Brain (organoid and tissue), 16 donors: ENCODE measurements at places on chromosomes 12 and 14.

DNA sequence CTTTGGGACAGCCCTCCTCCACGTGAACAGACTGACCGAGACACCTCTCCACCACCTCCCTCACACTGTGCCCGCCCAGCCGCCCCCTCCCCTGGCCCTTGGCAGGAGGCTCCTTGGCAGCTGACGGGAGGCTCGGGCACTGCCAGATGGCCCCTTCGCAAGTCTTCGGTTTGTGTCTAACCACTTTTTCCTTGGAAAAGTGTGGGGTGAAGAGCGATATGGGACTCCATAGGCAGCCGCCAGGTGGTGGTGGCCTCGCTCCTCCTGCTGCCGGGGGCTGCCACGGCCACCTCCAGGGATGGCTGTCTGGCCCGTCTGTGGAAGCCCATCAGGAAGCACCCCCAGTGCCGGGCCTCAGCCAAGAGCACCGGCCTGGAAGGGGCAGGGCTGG lies 58.7 kb downstream of the LRCOL1 start:
- peak; percentile 70 for DNase-seq

- no peak for DNase-seq
Observed at GRCh38 chr14:35353409-35354172, 51.0 kb downstream of the NFKBIA start.

DNA sequence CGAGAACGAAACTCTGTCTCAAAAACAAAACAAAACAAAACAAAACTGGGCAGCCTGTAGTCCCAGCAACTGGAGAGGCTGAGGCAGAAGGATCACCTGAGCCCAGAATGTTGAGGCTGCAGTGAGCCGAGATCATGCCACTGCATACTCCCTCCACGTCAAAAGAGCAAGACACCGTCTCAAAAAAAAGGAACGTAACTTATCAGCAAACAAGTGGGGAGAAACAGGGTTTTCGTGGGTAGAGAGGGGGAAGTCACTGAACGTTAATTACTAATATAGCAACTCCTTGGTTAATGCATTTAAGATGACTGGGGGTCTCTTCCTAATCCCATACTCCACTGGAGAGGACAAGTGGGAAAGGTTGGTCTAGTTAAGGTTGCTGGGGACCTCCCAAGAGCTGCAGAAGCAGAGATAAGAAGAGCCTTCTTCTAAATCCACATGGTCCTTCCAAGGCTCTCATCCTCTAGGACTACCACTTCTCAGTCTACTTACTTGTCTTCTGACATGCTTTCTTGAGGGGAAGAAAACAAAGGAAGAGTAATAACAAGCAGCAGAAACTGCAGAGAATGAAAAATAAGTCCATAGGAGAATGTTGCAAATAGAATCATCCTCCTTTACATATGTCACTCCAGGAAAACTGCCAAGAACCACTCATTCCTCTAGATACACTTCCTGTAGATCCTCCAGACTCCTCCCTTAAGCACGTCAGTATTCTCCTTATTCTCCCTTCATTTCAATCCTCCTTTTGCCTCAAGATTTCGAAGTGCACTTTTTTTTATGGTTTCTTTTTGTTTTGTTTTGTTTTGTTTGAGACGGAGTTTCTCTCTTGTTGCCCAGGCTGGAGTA lies 5.8 kb downstream of the NUMB start:
- no peak for DNase-seq

DNA sequence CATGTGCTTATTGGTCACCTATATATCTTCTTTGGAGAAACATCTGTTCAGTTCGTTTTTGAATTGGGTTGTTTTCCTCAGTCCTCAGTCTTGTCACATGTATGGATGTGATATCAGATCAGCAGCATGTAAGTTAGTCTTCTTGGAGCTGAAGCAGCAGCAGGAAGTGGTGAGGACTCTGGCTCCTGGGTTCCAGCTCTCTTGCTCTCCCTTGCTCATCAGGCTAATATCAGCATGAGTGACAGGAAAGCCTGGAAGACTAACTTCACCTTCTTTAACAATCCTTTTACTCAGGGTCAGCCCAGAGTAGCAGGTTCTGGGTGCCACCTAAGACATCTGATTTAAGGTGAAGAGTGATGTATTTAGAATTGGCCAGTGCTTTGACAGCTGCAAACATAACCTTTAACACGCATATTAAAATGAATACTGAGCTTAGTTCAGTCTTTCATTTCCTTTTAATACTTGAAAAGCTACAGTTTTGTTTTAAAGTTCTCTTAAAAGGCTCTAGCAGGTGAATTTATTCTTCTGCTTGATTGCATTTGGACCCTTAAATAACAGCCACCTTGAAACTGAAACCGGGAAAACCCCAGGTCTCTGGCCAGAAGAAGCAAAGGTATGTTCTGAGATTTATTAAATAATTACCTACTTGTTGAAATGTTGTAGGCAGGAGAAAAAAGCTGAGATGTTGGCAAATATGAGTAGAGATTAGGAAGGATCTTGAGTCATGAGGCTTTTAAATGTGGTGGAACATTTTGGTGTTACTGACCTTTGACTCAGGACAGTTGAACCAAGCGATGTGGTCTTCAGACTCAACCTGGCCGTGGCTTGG lies 54.3 kb downstream of the DRAM1 start:
- DNase-seq, result no peak

GRCh38 chr14:47390831-47391504 lies 284.4 kb downstream of the MDGA2 start:
- no peak for DNase-seq

GRCh38 chr12:88081247-88081646 lies 52.0 kb upstream of the C12orf50 start:
- no peak for DNase-seq

- DNase-seq, result no peak
Observed at GRCh38 chr12:32836710-32837109, 59.9 kb downstream of the PKP2 start.

DNA sequence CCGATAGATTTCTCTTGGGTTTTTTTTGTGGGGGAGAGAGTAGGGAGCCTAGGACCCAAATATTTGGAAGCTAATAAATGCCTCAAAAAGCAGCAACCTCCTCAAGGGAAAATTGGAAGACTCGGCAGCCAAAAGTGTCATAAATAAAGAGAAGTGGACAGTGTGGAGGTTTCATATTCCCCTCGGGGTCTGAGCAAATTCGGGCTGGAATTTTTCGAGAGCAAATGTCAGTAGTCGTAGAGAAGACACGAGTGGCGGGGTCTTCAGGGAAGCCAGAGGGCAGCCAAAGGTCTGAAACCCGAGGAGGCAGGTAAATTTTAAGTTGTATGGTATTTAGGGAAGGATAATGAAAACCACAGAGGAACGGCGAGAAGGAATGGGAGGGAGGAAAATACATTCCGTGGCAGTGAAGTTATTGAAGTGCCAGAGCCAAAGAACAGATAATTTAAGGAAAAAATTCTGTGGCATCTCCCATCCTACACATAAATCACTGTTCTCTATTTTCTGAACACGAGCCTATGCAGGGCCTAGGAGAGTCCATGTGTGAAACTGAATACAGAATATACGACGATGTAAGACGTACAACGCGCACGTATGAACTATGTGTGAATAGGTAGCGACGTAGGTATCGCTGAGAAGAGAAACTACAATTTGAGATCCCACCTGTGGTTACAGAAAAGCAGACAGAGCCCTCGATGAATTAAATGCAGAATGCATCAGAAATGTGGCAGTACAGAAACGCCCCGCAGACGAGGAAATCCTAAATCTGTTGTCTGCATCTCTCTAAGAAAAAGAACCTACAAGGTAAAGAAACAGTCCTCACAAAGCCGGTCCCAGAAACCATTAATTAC lies 12.9 kb downstream of the BCL11B start:
- DNase-seq, result no peak

DNA sequence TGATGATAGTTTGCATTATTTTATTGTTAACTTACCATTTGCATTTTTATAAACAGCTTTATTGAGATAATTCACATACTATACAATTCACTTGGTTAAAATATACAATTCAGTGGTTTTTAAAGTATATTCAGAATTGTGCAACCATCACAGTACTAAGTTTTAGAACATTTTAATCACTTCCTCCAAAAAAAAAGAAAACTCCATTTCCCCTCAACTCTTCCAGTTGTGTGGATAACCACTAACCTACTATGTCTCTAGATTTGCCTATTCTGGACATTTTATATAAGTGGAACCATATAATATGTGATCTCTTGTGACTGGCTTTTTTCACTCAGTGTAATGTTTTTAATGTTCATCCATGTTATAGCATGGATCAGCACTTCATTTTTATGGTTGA lies 41.3 kb downstream of the WNK1 start:
- DNase-seq, result no peak

DNA sequence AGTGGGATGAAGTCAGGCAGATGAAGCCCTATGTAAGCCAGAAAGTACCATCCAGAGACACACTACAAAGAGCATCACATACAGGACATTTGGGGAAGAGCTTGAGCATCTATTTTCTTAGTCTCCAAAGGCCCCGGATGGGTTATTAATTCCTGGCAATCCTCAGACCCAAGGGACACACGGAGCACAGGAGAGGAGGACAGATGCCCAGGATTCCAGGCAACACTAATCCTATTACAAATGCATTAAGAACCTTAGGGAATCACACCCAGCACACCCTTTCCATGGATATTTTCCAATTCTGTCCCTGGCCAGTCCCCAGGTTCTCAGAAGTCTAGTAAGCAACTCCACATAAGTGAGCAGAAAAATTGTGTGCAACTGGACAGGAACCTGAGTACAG lies 65.9 kb downstream of the CMKLR1 start:
- DNase-seq, result no peak

DNA sequence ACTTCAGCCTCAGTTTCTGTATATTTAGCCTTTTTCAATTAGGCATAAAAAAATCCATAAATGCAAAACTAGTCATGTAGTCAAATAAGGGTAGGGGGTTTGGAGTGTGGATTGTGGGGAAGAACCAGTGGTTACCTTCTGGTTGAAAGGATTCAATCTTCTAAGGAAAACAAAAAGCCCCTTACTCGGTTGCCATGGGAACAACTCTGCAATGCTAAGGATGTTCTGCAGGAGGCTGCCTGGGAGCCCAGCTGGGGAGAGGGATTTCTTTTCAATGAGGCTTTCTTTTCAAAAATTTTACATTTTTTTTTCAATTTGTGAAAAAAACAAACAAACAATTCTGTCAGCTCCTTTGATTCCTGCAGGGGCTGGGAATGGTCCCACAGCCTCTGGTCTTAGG lies 67.2 kb downstream of the SLC8A3 start:
- peak; percentile 81 for DNase-seq

GRCh38 chr12:43655586-43655985 lies 103.0 kb downstream of the PUS7L start:
- DNase-seq, result no peak

- peak; percentile 22 for DNase-seq
Observed at GRCh38 chr14:34275078-34275477, 187.0 kb downstream of the SPTSSA start.

DNA sequence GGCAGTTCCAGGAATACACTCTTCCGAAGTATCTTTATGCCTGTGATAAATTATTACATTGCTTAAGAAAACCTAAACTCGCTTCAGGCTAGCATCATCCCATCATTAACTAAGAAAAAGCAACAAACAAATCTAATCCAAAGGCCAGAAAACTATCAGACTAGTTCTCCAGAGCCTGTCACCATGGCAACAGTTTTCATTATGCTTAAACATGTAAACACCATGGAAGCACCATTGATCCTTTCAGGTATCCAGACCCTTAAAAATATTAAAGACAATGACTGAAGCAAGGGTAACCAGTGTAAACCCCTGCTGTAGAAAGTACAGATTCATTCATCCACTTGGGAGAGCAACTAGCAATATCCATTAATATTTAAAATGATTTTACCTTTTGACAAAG lies 9.8 kb downstream of the DAD1 start:
- DNase-seq, result peak; percentile 20

DNA sequence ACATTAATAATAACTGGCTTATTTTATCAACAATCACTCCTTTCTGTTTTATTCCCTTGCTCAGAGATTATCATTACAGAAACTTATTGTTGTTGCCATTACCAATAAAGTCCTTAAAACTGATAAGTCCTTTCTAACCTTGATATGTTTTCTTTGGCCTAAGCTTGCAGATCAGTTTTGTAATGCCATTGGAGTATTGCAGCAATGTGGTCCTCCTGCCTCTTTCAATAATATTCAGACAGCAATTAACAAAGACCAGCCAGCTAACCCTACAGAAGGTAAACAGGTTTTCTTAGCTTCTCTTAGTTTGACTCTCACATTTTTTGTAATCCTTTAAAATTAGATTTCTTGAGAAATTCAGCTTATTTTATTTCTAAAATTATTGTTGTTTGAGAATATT lies 3.9 kb downstream of the MED21 start:
- DNase-seq, result no peak

DNA sequence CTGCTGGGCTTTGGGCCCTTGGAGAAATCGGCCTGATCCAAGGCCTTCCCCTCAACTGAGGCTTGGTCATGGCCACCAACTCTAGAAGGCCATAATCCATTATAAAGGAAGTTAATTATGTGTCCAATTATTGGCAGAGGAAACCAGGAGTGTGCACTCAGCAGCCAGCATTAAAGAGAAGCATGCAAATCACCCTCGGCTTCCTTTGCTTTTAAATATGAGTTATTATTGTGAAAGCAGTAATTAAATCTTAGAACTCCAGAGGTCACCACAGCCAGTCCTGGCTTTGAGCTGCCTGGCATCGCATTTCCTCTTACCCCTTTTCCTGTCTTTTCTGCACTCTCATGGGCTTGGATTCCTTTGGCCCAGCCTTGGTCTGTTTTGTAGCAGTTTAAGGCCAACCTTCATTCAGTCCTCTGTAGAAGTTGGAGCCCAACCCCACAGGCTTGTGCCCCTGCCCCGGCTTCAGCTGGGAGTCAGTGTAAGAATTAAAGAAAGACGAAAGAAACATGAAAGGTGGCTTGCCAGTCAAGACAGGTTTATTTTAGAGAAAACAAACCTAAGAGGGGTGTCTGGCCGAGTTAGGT lies 14.7 kb upstream of the KRT86 start:
- no peak for DNase-seq

DNA sequence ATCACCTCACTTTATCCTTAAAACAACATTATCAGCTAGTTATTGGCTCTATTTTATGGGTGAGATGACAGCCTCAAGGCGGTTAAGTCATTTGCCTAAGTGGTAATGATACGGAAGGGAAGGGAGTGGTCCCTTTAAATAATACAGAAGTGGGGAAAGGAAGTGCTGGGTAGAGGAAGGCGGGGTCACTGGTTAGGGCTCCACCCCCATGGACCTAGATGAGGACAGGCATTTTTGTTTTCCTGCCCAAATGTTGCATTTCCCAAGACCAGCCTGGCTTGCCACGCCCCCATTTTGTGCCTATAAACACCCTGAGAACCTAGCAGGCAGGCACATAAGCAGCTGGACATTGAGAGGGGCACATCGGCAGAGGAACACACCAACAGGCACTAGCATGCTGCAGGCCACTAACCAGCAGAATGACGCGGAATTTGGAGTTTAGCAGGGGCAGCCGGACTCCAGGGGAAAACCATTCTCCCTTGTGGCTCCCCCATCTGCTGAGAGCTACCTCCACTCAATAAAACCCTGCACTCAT lies 100.9 kb downstream of the EPS8 start:
- DNase-seq, result peak; percentile 56
